Left renal pelvis (tissue), 4 donors: ENCODE measurements at places on chromosomes 16 and 17. TPM values are rescaled to one million over a fixed set of nuclear protein-coding genes. Genes with fewer than 3 reads are reported as not detected.
A peak's percentile ranks its signal among the peaks of the same experiment; 100 is the strongest.

TP53TG3B gene
- not detected for polyA plus RNA-seq

ZNF423 gene
- 28.9 TPM for polyA plus RNA-seq

GPR142 gene
- polyA plus RNA-seq, result not detected

TSNAXIP1 gene
- 6.9 TPM for polyA plus RNA-seq

AGRP gene
- polyA plus RNA-seq, result not detected

ZNF764 gene
- polyA plus RNA-seq, result 11.7 TPM

BCAS3 gene
- polyA plus RNA-seq, result 28.3 TPM

PRKCB gene
- polyA plus RNA-seq, result 4.2 TPM

PPP1R27 gene
- polyA plus RNA-seq, result not detected

DNA sequence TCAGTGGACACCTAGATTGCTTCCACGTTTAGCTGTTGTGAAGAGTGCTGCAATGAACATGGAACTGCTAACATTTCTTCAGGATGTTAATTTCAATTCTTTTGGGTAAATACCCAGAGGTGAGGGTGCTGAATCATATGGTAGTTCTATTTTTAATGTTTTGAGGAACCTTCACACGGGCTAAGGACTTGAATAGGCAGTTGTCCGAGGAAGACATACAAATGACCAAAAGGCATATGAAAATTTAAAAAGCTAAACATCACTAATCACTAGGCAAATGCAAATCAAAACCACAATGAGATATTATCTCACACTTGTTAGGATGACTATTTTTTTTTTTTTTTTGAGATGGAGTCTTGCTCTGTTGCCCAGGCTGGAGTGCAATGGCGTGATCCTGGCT is 173.3 kb downstream of the PRKCB start:
- no peak for DNase-seq

- no peak for DNase-seq
Measured at GRCh38 chr17:76781056-76781982, 43.4 kb downstream of the MFSD11 start.

DNA sequence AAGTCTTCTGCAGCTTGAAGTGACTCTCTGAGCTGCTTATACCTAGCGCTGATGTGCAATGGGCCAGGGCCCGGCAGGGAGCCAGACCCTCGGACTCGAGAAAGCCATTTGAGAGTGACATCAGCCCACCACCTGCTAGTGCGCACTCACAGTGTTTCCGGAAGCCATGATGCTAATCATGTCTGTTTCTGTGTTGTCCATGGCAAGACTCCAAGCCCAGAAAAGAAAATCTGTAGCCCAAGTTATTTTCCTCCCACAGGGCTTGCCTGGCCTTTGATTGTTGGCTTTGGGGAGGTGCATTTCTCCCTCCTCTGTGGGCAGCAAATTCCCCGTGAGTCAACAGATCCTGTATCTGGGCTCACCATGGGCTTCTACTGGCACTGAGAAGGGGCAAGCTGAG is 1.8 kb upstream of the CDRT4 start:
- DNase-seq, result no peak

DNA sequence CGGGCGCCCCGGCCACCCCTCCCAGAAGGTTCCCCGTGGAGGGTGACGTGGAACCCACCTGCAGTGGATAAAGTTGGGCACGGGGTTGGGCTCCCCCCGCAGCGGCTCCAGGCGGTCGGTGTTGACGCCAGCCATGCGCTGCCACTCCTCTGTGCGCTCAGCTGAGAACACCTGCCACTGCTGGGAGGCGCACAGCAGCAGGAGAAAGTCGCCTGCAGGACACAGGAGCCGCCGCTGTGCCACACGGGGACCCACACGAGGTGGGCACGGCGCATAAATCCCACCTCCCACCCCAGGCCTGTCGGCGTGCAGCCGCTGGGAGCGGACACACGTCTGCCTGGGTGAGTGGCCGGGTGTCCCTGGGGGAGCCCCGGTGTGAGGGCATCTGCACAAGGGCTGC is 20.7 kb downstream of the CTU2 start:
- DNase-seq, result no peak

GRCh38 chr17:35498448-35499178 is 38.9 kb downstream of the SLFN12L start:
- DNase-seq, result no peak

- DNase-seq, result no peak
Measured at GRCh38 chr17:13027246-13027645, 9.4 kb upstream of the ELAC2 start.

- DNase-seq, result no peak
Measured at GRCh38 chr16:77807-78443, at the start of gene MPG. TSS of gene MPG (plus strand) at chr16:78225. CDS start at chr16:78310, 85 bp downstream.

GRCh38 chr16:56382901-56383355 is 42.4 kb downstream of the AMFR start:
- no peak for DNase-seq

GRCh38 chr16:30077656-30078055 is 1.9 kb downstream of the PPP4C start:
- no peak for DNase-seq

- no peak for DNase-seq
Measured at GRCh38 chr17:78476973-78477372, 98.5 kb downstream of the PGS1 start.

DNA sequence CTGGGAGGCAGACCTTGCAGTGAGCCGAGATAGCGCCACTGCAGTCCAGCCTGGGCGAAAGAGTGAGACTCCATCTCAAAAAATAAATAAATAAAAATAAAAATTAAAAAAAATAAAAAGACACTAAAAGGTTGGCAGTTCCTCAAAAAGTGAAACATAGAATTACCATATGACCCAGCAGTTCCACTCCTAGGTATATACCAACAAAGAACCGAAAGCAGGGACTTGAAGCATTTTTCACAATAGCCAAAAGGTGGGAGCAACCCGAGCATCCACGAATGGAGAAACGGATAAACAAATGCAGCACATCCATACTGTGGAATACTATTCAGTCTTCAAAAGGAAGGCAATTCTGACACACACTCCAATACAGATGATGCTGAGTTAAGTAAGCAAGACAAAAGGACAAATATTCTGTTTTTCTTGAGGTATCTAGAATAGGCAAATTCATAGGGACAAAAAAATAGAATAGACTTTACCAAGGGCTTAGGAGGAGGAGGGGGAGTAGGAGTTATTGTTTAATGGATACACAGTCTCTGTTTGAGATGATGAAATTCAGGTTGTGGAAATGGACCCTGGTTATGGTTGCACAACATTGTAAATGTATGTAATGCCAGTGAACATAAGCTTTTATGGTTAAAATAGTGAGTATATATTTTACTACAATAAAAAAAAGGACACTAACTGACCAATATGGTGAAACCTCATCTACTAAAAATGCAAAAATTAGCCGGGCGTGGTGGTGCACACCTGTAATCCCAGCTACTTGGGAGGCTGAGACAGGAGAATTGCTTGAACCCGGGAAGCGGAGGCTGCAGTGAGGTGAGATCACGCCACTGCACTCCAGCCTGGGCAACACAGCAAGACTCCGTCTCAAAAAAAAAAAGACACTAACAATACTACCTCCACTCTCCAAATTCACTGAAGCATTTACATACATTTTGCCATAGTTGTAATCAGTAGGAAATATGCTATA is 27.0 kb upstream of the SLC35B1 start:
- DNase-seq, result no peak

DNA sequence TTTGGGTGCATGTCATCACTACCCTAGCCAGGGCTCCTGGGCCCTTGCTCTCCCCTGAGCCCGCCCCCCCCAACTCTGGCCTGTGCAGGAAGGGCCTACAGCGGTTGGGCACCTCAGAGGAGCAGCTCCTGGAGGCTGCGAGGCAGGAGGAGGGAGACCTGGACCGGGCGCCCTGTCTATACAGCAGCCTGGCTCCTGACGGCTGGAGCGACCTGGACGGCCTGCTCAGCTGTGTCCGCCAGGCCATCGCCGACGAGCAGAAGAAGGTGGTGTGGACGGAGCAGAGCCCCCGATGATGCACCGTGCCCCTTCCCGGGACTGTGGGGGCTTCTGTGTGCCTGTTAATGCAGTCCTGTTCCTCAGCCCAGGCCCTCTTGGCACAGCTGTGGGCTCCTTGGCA is 12.1 kb downstream of the SGSH start:
- no peak for DNase-seq

GRCh38 chr16:47778106-47778801 is 317.1 kb downstream of the PHKB start:
- no peak for DNase-seq

DNA sequence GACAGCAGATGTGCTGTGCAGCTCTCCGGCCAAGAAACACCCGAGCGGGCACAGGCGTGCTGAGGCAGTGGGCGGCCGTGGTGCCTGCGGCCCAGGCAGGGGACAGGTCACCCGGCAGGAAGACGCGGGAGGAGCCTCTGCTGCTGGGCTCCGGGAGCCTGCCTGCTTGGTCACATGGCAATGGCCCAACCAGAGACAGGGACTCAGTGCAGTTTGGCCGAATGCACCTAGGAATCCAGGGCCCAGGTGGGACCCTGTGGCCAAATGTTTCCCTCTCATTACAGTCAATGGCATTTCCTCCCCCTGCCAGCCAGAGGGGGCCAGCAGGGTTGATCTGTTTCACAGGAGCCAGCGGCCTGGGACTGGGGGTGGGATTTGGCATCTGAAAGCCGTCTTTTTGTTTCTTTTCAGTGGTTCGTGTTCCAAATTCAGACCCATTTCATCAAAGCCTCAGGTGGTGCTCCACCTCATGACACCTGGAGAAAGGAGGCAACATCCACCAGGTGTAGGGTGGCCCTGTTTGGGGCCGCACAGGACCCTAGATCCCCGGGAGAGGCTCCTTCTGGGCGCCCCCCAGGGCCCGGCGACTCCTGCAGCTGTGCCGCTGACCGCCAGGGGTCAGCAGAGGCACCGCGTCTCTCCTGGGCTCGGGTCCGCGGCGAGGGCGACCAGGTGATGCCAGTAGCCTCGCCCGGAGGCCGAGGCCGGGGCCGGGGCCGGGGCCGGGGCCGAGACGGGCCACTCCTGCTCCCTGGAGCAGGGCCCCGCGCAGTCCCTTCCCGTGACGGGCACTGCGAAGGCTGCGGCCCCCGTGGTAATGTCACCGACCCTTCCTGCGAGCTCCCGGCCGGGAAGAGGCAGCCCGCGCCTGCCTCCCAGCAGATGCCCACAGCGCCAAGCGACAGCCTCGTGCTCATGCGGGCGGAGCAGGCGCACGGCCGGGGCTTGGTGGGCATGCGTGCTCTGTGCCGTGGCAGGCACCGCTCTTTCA is 118.5 kb downstream of the C16orf78 start:
- no peak for DNase-seq

DNA sequence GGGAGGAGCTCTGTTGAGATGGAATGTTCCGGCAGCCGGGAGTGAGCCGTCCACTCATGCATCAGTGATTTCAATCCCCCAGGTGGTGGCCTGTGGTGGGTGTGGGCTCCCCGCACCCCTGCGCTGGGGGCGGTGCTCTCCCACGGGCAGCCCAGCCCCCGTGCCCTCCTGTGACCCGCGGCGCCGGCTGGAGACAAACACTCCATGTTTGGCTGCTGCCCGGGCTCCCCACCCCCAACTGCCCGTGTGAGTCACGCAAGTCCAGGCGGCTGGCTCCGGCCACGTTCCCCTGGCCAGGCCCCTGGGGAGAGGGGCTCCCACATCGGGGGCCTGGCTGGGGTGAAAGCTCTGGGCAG is 29.4 kb downstream of the CACNA1H start:
- DNase-seq, result peak; percentile 61
